ENCODE measurements at places on chromosomes 1 and 21.

DNA sequence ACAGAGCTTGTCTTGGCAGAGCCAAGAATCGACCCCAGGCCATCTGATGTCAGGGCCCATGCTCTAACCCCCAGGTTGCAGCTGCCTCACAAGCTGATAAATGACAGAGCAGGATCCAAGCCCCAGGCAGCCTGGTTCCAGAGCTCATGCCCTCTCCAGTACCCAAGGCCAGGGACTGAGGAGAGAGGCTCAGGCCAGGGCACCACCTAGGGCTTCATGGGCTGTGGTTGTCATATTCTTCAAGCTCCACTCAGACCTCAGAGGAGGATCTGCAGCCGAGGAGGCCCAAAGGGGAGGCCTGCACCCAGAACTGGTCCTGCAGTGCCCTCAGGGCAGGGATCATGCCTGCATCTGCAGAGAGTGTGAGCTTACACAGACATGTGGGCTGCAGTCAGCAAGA lies 301.1 kb downstream of the MATN1 start:
- DNase-seq, result no peak

GRCh38 chr21:22352088-22352487 lies 1353.9 kb downstream of the NCAM2 start:
- DNase-seq, result no peak

GRCh38 chr1:75792091-75792490 lies 4.6 kb upstream of the MSH4 start:
- no peak for DNase-seq

- DNase-seq, result peak; percentile 52
Observed at GRCh38 chr1:179253286-179253972, 24.0 kb upstream of the ABL2 start.

DNA sequence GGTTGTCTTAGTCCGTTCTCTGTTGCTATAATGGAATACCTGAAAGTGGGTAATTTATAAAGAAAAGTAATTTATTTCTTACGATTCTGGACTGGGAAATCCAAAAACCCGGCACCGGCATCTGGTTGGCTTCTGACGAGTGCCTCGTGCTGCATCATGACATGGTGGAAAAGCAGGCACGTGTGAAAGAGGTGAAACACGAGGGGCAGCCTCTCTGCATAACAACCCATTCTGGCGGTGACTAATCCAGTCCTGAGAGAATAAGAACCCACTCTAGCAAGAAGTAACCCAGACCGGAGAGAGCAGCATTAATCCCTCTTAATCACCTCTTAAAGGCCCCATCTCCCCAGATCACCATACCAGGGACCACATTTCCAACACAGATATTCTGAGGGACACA lies 2.7 kb upstream of the EDEM3 start:
- DNase-seq, result no peak

DNA sequence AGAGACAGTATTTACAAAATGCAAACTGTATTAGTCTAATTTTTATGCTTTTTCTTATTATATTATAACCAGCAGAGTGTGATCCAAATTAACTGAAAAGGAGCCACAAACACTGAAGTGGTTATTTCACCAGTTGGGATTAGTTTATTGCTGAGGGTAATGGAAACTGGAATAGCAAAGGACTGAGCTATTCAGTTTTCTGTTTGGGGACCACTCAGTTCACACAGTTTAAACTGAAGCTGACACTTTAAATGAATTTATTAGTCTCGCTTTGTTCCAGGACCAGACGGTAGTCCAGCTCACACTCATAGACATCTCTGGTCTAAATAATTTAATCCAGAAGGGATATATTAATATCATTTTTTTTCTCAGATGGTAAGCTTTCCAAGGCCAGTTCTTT lies 410.7 kb downstream of the LTN1 start:
- no peak for DNase-seq

DNA sequence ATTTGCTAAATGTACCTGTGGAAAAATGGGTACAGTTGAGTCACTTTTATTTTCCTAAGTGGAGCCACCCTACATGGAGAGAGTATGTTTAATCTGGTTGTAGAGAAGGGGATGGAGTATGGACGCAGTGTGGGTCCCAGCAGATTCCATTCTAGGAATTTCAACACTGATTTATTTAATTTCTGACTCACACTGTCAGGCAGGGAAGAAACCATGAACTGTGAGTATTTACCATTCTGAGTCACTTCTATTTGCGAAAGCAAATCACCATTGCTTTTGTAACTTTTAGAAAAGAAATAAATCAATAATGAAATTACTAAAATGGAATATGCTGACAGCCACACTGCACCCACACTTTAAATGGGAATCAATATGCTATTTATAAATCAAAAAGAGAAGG lies 339.0 kb downstream of the DSCAM start:
- DNase-seq, result no peak

DNA sequence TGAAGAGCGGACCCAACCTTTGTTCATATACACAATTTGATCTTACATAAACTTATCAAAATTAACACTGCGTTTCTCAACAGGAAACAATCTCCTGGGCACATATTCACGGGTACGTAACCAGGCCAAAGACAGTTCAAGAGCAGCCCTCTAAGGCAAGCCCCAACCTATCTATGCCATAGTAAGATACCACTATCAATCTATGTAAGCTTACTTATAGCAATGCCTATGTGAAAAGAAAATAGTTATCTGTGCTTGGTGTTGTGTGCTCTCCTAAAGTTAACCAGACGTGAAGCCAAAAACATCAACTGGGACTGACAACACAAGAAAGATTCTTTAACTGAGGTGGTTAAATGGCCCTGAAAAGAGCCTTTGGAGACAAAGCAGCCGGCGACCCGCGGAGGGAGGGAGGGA lies 49.4 kb upstream of the BOLA1 start:
- no peak for DNase-seq

DNA sequence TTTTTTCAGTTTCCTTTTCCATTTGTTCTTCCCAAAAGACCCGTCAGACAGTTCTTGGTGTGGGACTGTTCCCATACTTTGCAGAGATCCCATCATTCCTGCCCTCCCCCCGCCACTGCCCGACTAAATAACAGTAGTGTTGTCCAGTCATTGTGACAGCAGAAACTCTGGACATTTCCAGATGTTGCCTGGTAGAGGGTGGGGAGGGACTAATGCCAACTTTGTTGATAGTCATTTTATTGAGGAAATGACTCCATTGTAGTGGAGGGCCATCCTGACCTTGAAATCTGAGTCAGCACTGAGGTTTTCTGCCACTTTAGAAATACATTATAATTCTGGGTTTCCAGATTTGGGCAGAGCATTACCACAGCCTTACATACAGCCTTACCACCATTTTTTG lies 85.4 kb downstream of the CEP350 start:
- peak; percentile 70 for DNase-seq

GRCh38 chr1:206556750-206557635 lies 49.7 kb downstream of the RASSF5 start:
- peak; percentile 31 for DNase-seq

DNA sequence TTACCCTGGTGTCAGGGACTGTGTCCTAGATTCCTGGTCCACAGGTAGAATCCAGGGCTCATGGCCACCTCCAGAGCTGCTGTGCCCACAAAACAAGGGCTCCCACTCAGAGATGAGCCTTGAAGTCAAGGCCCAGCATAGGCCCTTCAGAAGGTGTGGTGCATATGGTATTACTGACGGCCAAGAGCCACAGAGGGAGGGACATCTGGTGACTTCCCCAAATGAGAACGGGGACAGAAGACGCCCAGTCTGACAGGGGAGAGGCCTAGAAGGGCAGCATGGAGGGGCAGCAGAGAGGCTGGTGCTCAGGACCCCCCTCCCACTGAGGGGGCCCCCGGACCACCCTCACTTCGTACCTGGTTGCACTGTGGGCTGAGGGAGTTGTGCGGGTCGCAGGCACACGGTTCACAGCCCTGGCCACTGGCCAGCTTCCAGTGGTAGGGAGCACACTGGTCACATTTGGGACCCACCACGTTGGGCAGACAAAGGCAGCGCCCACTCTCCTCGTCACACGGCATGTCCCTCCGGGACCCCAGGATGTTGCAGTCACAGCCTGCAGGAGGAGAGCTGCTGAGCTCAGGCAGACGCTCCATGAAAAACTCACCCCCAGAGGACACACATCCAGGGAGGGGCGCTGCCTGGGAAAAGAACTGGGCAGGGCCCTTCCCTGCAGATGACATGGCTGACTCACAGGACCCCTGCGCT lies 25.0 kb downstream of the LAMB3 start:
- DNase-seq, result no peak

DNA sequence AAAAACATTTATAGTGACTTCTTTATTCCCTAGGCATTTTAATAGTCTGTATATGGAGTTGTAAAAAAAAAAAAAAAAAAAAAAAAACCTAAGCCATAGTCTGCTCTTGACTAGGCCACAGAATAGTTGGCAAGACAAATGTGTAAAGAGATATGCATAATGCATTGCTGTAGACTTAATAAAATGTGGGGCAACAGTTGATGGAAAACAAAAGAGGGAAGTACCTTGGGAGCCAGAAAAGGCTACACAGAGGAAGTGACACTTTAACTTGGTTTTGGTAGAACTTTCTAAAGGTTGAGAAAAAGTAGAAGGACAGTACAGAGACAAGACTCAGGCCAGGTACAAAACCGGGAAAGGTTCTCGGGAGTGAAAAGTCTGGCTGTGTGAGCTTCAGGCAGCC lies 802.9 kb upstream of the ADAMTS5 start:
- DNase-seq, result peak; percentile 41

- DNase-seq, result peak; percentile 3
Observed at GRCh38 chr1:166905136-166905535, 29.1 kb upstream of the TADA1 start.

DNA sequence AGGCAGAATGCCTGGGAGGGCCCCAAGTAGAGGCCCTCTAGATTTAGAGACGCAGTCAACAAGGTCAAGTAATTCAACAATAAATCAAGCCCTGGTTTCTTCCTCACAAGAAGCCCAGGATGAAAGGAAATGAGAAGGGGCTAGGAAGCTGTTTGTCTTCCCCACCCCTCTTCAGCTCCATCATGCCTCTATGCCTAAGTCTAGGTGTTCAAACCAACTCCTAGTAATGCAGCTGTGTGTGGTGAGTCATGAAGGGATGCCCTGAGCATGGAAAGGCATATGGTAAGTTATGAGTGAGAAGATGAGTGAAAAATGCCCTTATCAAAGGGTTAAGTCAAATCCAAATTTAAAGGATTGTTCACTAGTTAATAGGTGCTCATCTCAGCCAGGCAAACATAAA lies 339.5 kb downstream of the KCNH1 start:
- no peak for DNase-seq

- no peak for DNase-seq
Observed at GRCh38 chr1:8812081-8812480, 5.4 kb downstream of the RERE start.

DNA sequence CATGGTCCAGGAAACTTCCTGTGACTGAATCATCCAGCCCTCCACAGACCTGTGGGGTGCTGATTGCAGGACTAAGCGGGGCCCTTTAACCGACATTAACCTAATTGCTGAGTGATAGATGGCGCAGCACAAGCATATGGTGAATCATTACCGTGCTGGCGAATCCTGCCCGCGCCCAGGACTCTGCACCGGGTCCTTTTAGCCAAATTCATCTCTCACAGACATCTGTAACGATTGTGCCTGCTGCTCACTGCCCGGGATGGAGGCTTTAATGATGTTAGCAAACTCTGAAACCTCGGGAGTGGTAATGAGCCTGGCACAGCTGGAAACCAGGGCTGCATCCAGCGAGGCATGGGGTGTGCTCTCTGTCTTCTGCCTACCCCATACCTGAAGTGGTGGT lies 147.3 kb upstream of the CD34 start:
- no peak for DNase-seq

DNA sequence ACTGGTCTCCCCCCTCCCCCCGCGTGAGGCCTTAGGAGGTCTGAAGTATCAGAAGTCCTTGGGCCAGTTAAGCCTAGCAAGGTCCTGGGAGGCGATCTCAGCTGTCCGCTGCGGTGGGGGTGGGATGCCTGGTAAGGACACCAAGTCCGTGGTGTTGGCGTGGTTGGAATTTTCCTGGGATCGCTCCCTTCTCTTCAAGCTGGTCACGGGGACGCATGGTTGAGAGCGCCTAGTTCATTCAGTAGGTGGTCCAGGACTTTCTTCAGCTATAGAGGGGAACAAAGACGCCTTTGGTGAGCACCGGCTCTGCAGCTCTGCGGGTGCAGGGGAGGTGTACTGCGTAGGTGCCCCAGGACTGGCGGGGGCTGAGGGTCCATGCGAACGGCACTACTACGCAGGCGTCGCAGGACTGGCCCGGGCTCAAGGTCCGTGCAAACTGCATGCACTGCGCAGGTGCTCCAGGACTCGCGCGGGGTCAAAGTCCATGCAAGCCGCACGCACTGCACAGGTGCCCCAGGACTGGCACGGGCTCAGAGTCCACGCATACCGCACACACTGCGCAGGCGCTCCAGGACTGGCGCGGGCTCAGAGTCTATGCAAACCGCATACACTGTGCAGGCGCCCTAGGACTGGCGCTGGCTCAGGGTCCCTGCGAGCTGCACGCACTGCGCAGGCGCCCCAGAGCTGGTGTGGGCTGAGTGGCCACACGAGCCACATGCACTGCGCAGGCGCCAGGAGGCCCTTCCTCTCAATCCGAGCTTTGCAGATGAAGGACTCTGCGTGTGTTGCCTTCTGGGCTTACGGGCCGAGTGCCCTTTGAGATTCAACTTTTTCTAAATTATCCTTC lies 36.6 kb upstream of the HMGN1 start:
- peak; percentile 84 for DNase-seq

- no peak for DNase-seq
Observed at GRCh38 chr1:81174052-81174451, 626.7 kb upstream of the ADGRL2 start.

DNA sequence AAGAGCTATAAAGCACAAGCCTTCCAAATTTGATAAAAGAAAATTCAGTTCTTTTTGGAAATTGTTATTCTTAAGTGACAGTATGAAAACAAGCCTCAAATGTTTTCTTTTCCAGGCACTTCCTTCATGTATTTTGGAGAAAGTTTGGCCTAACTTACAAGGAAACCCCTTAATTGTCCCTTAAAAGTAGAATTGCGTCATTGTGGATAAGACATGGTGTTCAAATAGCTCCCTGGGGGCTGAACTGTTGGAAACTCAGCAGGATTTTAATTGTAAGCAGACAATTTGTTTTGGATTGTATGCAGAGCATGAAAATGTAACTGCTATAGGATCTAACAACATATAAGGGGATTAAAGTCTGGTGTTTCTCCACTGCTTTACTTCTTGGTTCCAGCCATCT lies 35.4 kb upstream of the FGGY start:
- DNase-seq, result peak; percentile 34

DNA sequence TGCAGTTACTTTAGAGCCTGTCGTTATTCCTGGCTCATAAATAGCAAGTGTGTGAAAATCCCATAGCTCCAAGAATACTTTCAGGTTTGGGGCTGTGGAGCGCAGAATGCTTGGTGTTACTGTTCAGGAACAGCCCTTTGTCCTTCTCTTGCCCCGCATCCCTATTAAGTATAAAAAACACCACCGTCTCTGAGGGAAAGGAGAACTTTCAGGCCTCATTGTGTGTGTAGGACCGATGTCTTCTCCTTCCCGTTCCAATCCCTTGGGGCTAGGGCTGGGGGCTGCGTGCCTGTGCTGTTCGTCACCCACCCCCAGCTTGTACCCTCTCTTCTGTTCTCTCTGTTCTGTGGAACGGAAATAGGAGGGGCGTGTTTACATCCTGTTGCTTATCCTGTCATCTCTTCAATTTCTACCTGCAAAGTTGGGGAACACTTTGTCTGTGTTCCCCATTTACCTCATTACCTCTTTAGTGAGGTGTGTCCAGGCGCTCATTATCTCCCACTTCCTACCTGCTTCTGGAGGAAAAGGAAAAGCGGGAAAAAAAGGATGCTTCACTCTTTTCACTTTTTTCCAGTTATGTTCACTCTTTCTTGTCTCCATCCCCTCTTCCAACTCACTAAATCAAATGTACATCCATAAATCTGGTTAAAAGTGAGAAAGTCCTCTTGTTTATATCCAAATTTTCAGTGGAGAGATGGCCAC lies 788 bp upstream of the TXNIP start:
- no peak for DNase-seq

All from fibroblast of pulmonary artery (primary cell).